Esophagus squamous epithelium (tissue), 5 donors: ENCODE measurements at places on chromosomes 5 and 9.

GRCh38 chr9:126499005-126499910, 114.5 kb upstream of the LMX1B start:
- no peak for DNase-seq

DNA sequence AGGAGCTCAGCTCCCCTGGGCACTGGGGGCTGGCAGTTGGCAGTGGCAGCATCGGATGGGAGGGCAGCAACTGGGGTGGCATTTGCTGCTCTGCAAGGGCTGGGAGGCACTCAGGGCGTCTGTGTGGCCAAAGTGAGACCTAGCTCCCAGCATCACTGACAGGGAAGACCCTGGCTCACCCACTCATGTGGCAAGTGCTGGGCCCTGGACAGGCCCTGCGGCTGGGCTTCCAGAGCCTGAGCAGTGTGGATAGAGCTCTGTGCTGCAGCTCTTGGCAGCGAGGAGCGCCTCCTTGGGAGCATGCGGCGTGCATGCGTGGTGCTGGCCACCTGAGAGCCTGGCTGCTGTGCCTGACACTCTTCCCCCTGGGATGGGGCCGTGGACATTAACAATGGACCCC, 10.2 kb downstream of the CEP72 start:
- no peak for DNase-seq

GRCh38 chr5:169811023-169811422, 169.3 kb downstream of the INSYN2B start:
- DNase-seq, result no peak

DNA sequence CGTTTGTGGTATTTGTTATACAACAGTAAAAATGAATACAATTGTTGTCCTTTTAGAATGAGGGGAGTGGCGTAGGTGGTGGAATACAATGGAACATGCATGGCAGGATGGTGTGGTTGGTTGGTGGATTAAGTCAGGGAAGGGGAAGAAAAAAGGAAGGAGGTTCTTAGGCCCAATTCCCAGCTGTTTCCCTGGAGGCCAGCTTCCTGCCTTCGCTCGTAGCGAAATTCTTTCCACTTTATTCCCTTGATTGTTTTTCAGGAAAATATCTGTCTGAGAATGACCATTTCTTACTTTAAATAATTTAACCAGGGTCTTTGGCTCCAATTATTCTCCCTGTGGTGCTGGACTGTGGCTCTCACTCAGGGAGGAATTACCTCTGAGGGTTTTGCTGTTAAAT, 24.1 kb upstream of the DMAC1 start:
- DNase-seq, result no peak

- DNase-seq, result no peak
Measured at GRCh38 chr5:151718646-151719045, 31.9 kb upstream of the SPARC start.

GRCh38 chr5:176830995-176831423, 20.6 kb downstream of the UNC5A start:
- no peak for DNase-seq
